ENCODE measurements at places on chromosomes 5 and 9.

- no peak for DNase-seq
Observed at GRCh38 chr9:123763910-123764588, 165.9 kb downstream of the DENND1A start.

GRCh38 chr9:132409828-132410528 lies at the start of gene CFAP77:
Gene CFAP77 (plus strand): TSS chr9:132410211. CDS start chr9:132410272, 61 bp downstream.
- DNase-seq, result peak; percentile 49

GRCh38 chr5:164392531-164392930 lies 887.1 kb downstream of the MAT2B start:
- no peak for DNase-seq

- DNase-seq, result no peak
Observed at GRCh38 chr9:93100276-93100636, 4.2 kb downstream of the CARD19 start.

DNA sequence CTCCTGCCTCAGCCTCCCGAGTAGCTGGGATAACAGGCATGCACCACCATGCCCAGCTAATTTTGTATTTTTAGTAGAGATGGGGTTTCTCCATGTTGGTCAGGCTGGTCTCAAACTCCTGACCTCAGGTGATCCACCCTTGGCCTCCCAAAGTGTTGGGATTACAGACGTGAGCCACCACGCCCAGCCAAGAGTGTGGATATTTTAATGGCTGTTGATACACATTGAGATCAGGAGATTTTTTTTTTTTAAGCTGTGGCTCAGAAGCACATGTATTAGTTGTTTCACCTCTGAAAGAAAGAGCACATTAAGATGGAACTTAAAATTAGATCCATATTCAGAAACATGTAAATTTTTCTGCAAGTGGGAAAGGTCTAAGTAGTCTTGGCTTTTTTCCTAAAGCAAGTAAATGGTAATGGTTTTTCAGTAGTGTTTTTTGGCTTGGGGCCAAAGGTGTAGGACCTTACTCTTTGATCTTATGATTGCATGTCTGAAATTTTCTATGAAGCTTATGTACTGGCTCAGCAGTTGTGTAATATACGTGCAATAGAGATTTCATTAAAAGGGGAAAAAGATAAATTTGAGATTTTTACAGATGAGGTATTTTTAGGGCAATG lies 9.9 kb downstream of the RBM27 start:
- no peak for DNase-seq

DNA sequence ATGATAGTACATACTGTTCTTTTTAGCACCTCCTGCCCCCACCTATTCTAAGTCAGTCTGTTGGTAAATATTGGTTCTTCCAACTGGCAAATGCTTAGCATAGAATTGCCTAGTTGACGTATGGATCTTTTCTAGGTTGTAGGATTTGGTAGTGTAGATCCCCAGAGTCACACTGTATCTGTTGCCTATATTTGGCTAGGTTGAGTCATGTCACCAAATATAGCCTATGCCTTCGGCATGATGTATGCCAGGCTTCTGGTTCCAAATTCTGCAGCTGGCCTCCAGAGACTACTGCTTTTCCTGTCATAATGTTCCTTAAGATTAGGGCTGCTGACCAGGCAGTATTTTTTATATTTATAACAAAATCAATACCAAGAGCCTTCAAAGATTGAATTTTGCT lies 38.2 kb downstream of the CPEB4 start:
- no peak for DNase-seq

- no peak for DNase-seq
Observed at GRCh38 chr5:35828082-35828598, 28.6 kb upstream of the IL7R start.

DNA sequence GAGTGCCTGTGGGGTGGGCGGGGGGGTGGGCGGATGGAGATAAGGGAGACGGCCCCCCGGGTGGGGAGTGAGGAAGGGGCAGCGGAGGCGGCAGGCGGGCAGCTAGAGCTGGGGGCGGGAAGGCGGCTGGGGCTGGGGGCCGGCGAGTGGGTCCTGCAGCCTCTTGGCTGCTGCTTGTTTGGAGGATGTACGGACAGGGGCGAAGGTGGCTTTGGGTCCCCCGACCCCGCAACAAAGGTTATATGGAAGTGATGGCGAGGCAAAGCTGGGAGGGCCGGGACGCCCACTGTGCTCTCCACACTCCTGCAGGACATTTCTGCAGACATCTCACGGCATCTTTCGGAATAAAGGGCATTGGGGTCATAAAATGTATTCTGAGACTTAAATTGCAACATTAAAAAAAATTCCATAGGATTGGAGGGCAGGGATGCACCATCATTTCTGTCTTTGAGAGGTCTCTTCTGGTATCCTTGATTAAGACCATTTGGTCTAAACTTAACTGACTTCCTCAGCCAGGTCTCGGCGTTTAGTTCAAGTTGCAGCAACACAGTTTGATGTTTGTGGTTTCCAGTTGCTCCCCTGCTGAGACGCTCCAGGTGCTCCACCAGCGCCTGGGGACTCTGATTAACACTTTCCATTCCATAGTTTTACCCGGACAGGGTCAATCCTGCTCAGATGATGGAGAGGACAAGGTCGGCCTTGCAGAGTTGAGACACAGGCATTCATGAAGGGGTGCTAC lies 101.6 kb upstream of the SSBP2 start:
- DNase-seq, result peak; percentile 41

DNA sequence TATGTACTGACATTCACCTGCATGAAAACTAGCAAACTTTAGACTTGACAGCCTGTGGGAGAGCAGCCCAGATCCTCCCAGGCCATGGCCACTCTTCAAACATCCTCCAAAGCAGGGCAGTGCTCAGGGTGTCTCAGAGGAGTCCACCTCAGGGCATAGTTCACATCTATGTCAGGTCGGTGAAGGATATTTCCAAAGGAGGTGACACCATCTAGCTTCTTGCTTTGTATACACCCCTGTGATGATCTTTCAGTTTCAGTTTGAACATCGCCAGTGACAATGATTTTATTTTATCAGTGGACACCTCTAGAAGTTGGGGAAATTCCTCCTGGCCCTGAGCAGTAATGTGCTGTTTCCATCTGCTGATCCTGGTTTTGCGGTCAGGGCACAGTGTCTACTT lies 20.1 kb downstream of the CDK20 start:
- no peak for DNase-seq

- peak; percentile 46 for DNase-seq
Observed at GRCh38 chr9:114504341-114505186, 709 bp downstream of the WHRN start.

DNA sequence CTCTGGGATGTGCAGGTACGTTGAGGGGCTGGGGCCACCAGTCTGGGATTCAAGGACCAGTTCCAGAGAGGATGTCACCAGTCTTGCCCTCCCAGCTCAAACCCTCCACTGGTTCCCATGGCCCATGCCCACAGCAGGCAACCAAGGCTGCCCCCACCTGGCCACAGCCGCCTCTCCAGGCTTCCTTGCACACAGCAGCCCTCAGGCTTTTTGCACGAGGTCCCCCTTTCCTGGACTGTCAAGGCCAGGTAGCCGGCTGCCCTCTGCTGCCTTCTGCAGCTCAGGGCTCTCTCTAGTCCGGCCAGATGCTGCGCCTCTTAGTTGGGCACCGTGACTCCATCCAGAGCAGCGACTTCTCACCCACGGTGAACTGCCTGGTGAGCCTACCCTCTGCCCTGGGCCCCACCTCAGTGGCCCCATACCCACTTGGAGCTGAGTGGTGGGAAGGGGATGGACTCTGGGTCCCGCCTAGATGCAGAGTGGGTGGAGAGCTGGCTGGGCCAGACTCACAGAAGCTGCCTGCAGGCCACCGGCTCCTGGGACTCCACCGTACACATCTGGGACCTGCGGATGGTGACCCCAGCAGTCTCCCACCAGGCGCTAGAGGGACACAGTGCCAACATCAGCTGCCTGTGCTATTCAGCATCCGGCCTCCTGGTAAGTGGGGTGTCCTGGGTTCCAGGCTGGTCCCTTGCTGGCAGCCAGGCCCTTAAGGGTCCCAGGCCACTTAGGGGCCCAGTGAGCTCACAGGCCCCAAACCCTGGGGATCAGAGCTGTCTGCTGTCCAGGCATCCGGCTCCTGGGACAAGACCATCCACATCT lies 2.9 kb downstream of the WDR38 start:
- no peak for DNase-seq

- no peak for DNase-seq
Observed at GRCh38 chr5:92635001-92635461, 946.0 kb downstream of the NR2F1-AS1 start.

DNA sequence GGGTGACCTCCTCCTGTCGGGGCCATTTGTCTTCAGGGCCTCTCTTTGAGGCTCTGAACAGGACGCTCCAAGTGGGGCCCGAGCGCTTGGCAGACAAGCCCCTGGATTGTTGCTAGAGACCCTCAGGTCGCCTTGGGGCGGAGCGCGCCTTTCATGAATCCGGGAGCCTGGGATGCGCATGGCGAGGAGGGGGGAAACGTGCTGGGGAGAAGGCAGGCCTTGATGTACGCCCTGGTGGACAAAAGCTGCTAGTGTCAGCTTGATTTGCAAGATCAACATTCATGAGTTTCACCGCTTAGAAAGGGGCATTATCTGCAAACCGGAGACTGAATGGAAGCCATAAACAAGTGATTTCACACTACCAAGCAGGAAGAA lies 226.3 kb downstream of the SMARCA2 start:
- DNase-seq, result peak; percentile 4

GRCh38 chr5:41057231-41057630 lies 13.9 kb downstream of the MROH2B start:
- no peak for DNase-seq

GRCh38 chr5:6868171-6868570 lies 154.9 kb downstream of the TENT4A start:
- no peak for DNase-seq

DNA sequence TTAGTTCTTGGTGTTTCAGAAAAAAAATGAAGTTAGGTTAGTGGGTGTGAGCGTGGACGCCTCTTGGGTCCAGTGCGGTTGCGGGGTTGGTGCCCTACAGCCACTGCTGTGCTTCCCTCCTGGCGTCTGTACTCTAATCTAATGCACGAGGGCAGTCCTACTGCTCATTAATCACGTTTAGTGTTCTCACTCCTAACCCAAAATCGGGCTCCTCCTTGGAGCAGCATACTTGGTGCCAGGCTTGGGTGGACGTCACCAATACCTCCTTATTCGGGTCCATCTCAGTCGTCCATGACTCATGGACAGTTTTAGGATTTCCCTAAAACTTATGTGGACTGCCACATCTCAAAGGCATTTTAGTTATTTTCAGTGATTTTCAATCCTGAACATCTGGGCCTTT lies 41.6 kb downstream of the TRIO start:
- no peak for DNase-seq

DNA sequence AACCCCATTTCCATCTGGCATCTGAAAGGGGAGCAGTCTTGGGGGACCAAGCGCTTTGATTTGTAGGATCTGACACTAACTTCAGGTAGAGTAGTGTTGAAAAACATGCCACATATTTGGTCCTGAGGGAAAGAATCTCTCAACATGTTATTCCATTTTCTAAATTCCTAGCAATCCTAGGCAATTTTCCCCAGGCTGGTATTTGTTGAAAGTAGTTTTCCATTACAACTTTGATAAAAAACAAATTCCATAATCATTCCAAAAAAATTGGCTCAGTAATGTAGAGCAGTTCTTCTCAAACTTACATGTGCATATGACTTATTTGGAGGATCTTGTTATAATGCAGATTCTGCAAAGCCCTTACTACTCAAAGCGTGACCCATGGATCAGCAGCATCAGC lies 477.9 kb downstream of the ACTL7B start:
- no peak for DNase-seq

DNA sequence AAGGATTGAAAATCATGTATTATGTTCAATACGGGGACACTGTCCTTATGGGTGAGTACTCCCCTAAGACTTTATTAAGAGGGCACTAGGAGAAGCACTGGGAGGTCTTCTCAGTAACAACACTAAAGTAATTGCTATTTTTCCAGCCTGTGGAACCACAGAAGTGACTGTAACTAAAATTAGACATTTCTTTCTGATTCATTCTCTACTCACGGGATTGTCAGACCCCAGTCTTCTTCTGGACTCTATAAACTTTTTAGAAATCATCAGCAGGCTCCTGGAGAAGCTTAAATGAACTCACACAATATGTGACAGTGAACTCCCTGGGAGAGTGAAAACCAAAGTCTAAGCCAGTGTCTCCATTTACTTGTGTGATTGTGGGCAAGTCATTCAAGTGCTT lies 14.5 kb downstream of the TLR4 start:
- DNase-seq, result no peak

GRCh38 chr5:132467287-132467984 lies 23.1 kb downstream of the IRF1 start:
- DNase-seq, result no peak

GRCh38 chr9:35718721-35719511 lies 13.1 kb downstream of the TLN1 start:
- DNase-seq, result no peak

DNA sequence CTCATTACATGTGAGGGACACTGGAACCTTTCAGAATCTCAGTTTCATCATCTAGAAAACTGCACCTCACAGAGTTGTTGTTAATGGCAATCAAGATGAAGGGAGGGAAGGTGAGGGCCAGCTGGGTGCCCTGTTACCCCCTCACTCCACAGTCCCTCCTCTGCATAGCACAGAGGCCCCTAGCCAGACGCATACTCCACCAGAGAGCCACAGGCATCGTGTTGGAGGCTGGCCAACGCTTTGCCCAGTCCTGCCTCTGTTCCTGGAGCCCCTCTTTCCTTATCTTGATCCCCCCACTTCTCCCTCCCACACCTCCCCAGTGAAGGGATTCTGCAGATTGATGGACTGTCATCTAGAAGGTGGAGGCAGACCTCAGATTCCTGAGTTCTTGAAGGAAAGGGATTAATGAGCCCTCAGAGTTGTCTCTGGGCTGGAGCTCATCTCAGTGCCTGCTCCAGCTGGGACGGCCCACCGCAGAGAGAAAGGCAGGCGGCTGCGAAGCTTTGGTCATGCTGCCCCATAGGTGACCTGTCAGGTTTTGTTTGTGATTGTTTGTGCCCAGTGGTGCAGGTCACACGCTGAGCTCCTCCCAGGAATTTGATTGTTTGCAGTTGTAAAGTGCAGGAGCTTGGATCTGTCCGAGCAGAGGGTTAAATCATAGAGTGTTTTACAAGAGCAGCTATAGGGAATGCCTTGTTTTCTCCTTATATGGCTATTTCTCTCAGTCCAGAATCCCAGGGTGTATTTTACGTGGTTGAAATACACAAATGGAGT lies 487.3 kb downstream of the CCDC171 start:
- DNase-seq, result no peak

DNA sequence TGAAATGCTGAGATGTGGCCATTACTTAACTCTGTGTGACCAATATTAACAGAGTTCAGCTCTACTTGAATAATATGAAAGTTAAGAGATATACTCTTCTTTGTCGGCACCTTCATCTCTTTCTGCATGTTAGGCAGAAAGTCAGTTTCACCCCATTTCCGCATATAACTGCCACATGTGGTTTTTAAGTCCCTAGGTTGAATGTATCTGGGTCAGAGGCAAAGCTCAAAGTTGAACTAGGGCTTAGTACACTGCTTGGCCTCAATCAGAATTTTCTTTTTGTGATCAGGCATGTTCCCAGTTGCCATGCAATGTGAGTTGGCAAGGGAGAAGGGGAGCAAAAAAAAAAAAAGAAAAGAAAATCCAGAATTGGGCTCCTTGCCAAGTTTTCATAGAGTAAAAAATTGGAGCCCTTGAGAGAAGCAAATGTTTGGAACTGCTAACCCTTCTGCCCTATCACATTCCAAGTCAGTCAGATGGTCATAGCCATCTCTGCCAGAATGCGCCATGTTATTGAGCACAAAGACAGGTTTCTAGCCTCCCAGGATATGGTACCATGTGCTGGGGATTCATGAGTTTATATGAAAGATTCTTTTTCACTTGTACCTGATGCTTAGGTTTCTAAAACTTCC lies 251.2 kb upstream of the RORB start:
- no peak for DNase-seq

GRCh38 chr9:79573412-79573923 lies 1.7 kb downstream of the TLE4 start:
- no peak for DNase-seq

- no peak for DNase-seq
Observed at GRCh38 chr9:126437701-126438100, 111.1 kb downstream of the MVB12B start.

Data from naive thymus-derived CD8-positive, alpha-beta T cell (primary cell).